GM04503 (cell line): ENCODE measurements at places on chromosomes 3 and 15.

DNA sequence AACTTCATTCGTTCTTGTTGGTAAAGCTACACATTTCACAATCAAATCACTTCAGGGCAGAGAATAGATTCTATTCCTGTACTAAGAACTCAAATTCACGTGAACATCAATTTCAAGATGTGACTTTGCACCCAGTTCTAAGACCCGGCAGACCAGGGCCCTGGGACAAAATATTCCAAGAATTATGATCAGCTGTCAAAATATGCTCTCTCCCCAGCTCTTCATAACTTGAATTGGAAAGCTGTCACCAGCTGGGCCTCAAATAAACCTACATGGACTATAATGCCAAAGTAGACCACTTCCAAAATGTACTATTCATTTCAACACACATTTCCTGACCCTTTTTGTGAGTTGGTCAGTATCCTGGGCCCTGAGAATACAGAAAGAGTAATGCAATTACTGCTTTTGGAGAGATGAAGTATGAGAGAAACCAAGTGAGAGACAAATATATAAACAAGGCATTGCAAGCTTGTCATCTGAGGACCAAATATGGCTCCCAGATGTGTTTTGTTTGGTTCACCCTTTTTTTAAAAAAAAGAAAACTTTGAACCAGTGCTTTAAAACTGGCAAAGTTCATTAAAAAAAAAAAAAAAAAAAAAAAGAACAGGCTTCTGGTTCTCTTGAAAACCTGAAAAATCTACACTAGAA lies 14.9 kb downstream of the MAGI1 start:
- DNase-seq = no peak

DNA sequence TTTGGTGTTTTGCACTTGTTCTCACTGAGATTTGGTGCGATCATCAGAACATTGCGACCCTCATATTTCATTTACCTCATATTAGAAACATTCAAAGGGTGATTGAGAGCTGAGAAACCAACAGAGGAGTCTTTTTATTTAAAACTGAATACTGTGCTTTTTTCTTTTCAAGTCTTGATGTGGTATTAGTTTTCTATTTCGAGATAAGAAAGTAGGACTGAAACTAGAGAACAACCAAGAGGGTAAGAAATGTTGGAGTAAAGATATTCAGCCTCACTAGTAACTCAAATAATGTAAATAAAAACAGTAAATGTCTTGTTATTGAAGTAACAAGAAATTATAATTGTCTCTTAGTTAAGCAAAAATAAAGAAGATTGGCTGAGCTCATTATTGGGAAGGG lies 26.5 kb downstream of the EFHB start:
- DNase-seq = no peak

DNA sequence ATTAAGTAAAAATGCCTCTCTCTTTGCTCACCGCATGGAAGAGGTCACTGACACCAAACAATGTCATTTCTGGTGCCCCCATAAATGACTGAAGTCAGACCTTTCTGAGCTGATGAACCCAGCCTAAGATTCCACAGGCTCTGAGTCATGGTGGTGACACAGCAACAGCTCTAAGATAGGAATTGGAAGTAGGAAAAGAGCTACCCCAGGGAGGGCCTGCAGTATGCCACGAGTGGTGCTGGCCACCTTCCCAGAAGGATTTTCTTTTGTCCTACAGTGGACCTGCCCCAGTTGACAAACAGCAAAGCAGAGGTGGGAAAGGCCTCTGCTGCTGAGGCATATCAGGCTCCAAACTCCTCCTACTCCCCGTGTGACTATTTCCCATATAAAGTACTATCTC lies 208.1 kb downstream of the MINAR1 start:
- peak; percentile 83 for DNase-seq

DNA sequence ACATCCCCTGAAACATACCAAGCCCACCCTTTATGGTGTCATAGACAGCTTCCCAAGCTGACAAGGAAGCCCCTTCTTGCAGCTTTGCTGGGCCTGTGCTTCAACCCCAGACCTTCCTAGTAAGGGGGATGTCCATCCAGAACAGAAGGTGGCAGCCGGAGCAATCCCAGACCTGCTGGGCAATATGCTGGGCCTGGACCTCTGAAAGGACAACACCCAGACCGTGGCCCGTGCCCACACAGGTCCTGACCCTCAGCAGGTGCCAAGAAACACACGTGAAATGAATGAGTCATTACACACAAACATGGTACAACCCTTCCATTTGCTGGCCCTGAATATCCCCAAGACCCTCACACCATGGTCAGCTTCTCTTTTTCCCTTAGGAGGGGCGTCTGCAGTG lies 19.8 kb upstream of the VILL start:
- no peak for DNase-seq

- no peak for DNase-seq
Observed at GRCh38 chr15:79602180-79602579, 170.0 kb downstream of the MINAR1 start.

DNA sequence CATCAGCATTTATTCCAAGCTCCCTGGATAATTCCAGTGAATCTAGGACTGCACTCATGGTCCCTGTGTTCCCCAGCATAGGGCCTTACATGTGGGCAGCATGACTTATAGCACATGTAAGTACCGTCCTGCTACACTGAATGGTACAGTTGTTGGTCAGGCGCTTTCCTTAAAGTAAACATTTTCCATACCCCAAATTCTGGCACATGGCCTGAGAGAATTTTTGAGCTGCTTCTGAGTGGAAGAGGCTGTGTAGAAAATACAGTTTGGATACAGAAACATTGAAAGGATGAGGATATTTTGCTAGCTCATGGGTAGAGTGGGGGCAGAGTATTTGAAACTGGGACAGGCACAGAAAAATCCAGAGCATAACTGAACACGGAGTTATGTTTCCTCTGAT lies 27.6 kb downstream of the CORO2B start:
- DNase-seq = no peak

DNA sequence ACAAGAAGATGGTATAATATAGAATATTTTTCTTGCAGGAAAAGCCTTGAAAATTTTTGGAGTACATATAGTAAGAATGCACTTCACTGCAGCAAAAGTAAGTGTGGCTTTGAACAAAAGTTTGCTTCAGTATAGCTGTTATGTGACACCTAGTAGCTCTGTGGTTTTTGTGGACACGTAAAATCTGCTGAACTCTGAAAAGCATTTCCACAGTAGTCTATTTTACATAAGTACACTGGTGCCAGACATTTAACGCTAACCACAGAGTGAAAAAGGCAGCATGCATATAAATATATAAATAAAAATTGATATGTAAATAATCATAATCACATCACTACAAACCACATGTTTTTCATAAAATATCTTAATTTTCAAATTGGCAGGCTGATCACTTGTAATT lies 39.8 kb downstream of the CGGBP1 start:
- DNase-seq = no peak

DNA sequence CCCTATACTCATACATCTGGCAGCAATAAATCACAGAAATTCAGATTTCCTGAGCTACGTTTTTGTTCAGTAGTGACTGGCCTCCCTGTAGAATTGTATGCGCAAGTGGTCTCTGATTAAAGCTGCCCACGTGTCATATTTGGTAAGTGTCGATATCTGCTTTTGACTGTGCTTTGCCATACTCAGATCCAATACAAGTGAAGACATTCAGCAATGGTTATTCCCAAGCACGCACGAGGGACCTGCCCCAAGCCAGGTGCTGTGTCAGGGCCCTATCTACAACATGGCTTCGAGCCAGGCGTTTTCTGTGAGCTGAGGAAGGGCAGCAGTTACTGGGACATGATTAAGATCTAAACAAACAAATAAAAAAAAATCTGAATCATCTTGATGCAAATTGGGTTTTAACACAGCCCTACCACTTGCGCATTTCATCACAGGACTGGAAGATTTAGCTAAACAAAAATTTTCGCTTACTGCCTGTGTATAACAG lies 47.2 kb upstream of the ICE2 start:
- no peak for DNase-seq

DNA sequence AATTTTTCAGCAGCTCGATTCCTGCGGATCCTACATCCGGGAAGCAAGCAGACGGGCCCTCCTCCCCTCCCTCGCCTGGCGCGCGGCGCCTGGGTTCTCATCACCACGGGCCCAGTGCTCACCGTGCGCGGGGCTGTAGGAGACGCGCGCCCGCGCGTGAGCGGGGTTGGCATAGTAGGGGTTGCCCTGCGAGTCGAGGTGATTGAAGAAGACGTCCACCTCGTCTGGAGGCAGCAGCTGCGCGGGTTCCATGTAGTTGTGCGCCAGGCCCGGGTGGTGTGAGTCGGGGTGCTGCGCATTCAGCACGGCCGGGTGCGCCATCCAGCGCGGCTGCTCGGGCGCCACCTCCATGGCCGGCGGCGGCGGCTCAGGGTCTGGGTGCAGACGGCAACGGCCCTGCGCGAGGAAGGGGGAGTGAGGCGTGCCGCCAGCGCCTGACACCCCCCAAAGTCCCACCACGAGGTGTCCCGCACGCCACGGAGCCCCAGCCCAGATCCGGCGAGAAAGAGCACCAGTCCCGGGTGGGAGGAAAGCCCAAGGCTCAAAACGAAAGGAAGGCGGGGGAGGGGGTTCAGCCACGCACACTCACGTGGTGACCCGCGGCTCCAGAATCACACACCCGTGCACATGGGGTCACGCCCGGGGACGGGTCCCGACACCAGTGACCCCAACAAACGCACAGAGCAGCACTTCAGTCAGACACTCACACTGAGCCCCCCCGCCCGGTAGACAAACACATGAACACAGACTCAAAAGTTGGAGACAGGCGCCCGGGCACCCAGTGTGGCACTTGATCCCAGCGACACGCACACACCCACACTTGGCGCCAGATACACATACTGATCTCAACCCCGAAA lies 6.1 kb downstream of the GATA2 start:
- no peak for DNase-seq

DNA sequence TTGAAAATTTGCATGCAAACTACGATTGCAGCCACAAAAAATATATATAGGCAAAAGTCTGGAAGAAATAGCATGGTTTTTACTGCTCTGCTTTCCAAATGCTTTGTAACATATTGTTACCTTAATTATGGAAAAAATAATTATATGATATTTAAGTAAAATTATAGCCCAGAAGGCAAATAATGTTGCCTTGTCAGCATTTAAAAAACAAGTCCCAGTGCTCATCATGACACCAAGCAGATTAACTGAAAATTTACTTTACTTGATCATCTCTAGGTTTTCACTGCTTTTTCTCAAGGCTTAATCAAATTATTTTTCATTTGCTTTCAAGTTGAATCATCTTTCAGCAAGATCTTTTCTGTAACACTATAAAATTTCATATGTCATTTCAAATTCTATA lies 262.9 kb downstream of the ZMAT3 start:
- no peak for DNase-seq

GRCh38 chr15:77985031-77985930 lies 92.2 kb downstream of the TBC1D2B start:
- DNase-seq = no peak

DNA sequence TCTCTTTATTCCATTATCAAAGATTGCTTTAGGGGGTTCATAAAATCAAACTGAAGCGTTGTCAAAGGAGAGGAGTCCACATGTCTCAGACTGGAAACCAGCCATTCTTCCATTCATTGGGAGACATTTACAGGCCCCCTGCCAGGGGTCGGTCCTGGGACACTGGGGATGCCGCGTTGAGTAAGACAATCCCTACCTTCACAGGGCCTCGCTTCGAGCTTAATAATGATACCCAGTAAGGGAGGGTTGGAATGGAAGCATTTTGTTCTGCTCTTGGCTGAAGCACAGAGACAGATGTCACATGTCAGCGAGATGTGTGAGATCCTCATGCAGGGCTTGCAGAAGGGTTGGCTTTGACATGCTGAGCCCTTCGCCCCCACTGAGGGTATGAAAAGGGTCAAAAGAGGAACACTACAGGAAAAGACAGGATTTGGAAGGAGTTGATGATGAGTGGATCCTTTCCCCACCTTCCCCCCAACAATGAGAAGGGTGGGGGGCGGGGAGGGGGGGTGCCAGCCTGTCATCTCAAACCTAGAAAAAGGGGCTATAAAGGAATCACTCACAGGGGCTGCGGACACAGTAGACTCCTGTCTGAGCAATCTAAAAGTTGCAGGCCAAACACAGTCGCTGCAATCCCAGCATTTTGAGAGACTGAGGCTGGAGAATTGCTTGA lies 25.6 kb upstream of the ARL8B start:
- DNase-seq = no peak

GRCh38 chr15:34973512-34973911 lies 4.0 kb upstream of the AQR start:
- no peak for DNase-seq

DNA sequence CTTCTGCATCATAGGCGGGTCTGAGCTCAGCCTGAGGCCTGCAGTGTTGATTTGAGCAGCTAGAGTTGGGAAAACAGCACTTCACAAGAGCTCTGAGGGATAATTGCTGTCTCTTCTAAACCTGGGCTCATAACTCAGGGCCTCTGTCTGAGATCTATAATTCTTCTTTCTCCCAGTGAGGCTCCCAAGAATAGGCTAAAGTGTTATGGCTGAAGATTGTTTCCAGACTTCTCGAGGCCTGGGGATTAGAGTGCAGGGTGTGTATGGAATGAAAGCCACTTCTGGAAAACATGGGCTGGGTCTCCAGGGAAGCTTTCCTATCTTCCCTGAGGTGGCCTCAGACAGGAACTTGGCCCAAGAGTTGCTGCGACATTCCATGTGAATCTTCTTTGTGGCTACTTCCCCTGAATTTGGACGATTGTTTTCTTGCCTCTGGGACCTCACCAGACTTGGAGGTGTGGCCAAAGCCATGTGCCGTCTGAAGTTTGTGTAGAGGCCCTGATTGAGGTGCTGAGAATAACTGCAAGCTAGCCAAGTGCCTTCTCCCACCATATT lies 26.5 kb downstream of the MTMR14 start:
- no peak for DNase-seq

DNA sequence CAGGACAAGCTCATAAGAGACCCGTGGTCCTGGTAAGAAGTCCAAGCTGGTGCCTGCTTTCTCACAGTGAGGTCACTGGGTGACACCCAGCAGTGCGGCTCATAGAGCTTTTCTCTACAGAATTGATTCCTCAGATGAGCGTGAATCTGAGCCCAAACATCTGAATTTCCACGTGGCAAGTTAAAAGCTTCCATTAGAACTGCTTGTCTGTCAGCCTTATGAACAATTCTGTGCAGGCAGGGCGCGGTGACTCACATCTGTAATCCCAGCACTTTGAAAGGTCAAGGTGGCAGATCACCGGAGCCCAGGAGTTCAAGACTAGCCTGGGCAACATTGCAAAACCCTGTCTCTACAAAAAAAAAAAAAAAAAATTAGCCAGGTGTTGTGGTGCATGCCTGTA lies 113.1 kb upstream of the ABHD17C start:
- no peak for DNase-seq

- no peak for DNase-seq
Observed at GRCh38 chr15:28998511-28998910, 112.7 kb downstream of the APBA2 start.

DNA sequence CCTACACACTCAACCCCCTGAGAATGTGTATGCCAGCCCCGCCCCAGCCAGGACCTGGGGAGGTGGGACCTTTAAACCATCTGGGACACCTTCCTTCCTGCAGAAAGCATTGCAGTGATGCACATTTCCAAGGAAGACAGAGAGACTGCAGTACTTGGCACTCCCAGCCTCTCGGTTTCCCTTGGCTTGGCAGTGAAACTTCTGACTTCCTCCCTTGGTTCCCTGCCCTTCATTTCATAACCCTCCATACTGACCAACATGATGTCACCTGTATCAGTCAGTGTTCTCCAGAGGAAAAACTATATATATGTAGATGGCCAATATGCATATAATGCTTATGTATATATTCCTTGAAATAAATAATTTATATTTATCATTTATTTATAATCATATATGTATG lies 103.2 kb downstream of the SST start:
- DNase-seq = no peak
